ENCODE measurements at places on chromosomes 11 and 22. TPM values are rescaled to one million over a fixed set of nuclear protein-coding genes. Genes with fewer than 3 reads are reported as not detected.

DNA sequence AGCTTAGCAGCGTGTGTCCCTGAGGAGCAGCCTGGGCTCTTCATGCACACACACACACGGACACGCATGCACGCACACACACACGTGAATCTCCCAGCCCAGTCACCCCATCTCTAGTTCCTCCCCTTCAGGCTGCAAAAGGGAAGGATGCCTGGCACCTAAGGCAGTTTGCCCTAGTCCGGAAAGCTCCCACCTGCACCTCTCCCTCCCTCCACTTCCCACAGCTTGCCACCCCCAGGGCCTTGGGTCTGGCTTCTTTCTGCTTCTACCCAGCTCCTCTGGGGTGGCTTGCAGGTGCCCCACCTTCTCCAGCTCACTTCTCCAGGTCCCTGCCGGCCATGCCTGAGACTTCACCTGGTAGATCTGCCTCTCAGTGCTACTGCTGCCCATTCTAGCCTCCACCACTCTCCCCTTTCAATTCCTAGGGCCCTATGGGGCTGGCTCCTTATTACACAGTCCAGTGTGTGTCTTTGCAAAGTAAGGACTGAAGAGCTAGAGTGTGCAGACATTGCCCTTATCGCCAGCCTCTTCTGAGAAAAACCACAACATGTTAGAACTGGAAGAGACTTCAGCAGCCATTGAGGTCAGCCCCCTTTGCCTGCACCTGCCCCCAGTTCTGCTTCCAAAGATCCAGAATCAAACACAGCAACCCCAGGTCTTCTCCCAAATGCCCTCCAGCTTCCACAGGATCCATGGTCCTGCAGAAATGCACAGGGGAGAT, 33.5 kb upstream of the CHST1 start:
- H3K4me3 ChIP-seq = no peak overlapping the region
- H3K4me1 ChIP-seq = peaks cover 15% of the 10 kb centered on the region
- no peak for DNase-seq

- H3K36me3 ChIP-seq = peaks cover 6% of the 10 kb centered on the region
- no peaks in the 10 kb centered on the region for H3K27me3 ChIP-seq
These were observed 534 bp downstream of the RBFOX2 start for GRCh38 chr22:36027935-36028645.

DNA sequence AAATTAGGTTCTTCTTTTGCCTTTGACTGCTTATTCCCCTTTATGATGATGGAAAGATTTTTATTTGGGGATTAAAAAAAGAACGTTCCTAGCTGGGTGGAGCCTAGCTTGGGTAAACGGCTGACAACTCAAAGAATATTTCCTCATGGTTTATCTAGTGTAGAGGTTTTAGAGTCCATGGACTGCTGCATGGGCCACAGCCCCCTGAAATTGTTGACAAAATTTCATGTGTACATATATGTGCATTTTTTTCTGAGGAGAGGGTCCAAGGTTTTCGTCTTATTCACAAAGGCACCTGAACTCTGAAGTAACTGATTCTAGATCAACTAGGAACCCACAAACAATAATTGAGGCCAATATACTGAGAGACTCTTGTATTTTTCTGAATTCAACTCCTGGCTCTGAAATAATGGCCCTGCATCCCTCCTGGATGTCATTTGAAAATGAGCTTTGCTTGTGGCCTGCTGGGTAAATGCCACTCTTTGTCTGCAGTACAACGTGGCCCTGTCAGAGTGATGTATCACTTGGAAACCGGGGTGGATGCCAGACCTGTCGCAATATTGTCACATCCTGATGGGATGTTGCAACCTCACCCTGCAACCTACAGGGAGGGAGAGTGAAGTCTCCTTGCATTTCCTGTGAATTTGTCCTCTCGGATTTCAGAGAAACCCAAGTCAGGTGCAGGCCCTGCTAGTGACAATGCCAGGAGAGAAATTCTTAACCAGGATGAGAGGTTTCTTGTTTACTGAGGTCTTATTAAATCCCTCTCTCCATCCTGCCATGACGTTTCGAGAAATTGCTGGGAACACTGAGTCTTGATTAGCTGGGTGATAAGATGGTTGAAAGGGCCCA, 33.8 kb downstream of the EHF start:
- peaks cover 5% of the 10 kb centered on the region for H3K4me1 ChIP-seq
- peaks cover 8% of the 10 kb centered on the region for H3K27me3 ChIP-seq
- H3K4me3 ChIP-seq = no peak overlapping the region
- no peak overlapping the region for H3K27ac ChIP-seq
- no peaks in the 10 kb centered on the region for H3K36me3 ChIP-seq

DNA sequence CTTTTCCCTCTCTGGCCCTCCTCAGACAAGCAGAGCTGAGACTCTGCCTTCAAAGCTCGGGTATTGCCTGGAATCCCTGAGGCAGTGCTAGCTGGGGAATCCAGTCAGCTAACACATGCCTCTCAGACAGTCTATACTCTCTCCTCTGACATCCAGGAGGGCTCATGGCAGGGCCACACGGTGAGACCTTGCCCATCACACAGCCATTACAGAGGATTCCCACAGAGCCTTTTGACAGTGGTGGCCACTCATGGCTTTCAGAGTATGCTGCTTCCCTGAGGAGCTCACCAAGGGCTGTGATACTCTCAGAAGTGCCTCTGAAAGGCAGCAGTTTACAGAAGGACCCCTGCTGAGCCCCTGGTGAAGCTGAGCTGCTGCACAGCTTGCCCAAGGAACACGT, 165.3 kb downstream of the RRAS2 start:
- H3K4me3 ChIP-seq = no peak overlapping the region
- no peak for DNase-seq
- H3K4me1 ChIP-seq = peaks cover 4% of the 10 kb centered on the region
- H3K27me3 ChIP-seq = peaks cover 6% of the 10 kb centered on the region
- H3K36me3 ChIP-seq = no peaks in the 10 kb centered on the region

- peaks cover 49% of the 10 kb centered on the region for H3K27me3 ChIP-seq
- peaks cover 14% of the 10 kb centered on the region for H3K4me1 ChIP-seq
- H3K27ac ChIP-seq = no peak overlapping the region
- no peak for DNase-seq
- no peak overlapping the region for H3K4me3 ChIP-seq
These were observed 58.3 kb downstream of the SLC22A12 start for GRCh38 chr11:64649291-64649697.

DNA sequence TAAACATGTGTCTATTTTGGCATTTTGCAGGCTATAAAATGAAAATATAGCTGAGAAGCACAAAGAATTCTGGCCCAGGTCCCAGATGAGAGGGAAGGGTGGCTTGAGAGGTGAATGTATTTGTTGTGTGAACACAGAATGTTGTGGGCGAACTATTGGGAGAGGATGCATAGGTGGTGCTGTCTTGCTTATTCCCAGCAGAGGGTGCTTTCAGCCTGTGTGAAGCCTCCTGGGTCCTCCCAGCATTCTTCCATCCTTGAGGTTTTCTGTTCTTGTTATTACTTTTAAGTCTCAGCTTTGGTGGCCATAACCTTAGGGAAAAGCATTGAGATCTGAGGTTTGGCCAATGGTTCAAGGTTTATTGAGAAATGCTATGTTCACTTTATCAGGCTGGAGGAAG, 108.7 kb upstream of the SNX19 start:
- H3K27ac ChIP-seq = no peak overlapping the region
- no peaks in the 10 kb centered on the region for H3K36me3 ChIP-seq
- DNase-seq = no peak
- H3K4me1 ChIP-seq = peaks cover 2% of the 10 kb centered on the region

GRCh38 chr11:110293389-110293788, 3.0 kb downstream of the RDX start:
- no peak for DNase-seq
- peak overlapping the region; percentile 15 for H3K4me3 ChIP-seq
- H3K36me3 ChIP-seq = peaks cover 10% of the 10 kb centered on the region
- peaks cover 47% of the 10 kb centered on the region for H3K4me1 ChIP-seq

- no peak overlapping the region for H3K4me3 ChIP-seq
- H3K27me3 ChIP-seq = no peaks in the 10 kb centered on the region
- H3K27ac ChIP-seq = no peak overlapping the region
- peaks cover 13% of the 10 kb centered on the region for H3K4me1 ChIP-seq
These were observed 22.3 kb upstream of the SPON1 start for GRCh38 chr11:13939961-13940906.

Gene TSPAN18
- 51.3 TPM for total RNA-seq

Gene PANX3
- not detected for total RNA-seq

Gene UBQLNL
- 1.9 TPM for total RNA-seq

Gene BIK
- 9.9 TPM for total RNA-seq

DNA sequence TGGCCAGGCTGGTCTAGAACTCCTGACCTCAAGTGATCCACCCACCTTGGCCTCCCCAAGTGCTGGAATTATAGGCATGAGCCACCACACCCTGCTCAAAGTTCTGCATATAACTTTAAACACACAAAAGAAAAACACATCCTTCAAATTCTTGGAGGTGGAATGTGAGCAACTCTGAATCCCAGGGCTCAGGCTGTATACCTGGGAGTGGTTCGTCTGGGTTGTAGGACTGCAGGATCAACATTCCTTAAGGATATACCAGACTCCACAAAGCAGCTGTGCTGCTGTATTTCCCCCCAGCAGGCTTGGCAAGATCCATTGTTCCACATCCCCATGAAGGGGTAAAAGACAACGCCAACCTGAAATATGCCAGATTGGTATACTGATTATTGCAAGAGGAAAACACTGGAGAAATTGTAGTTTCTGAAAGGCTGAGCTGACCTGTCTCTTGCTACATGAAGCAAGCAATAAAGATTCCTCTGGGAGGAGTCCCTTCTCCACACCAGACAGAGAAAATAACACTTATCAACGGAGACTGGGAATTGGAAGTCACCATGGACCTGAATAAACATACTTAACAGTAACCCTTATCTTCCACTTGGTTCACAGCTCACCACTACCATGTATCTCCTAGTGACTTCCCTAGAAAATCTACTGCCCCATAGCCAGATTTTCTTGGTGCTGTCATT, 12.2 kb upstream of the RPS3 start:
- peaks cover 4% of the 10 kb centered on the region for H3K27me3 ChIP-seq
- peaks cover 11% of the 10 kb centered on the region for H3K4me1 ChIP-seq
- H3K27ac ChIP-seq = peak overlapping the region; percentile 88
- H3K36me3 ChIP-seq = no peaks in the 10 kb centered on the region
- H3K4me3 ChIP-seq = no peak overlapping the region

Gene PNPLA5
- total RNA-seq = not detected

Gene BATF2
- 1.5 TPM for total RNA-seq

Gene PIK3C2A
- 71.3 TPM for total RNA-seq

GRCh38 chr11:120172054-120172911, 34.4 kb upstream of the TRIM29 start:
- H3K27me3 ChIP-seq = peaks cover 75% of the 10 kb centered on the region
- peak; percentile 53 for DNase-seq
- no peak overlapping the region for H3K27ac ChIP-seq
- no peaks in the 10 kb centered on the region for H3K36me3 ChIP-seq
- no peak overlapping the region for H3K4me3 ChIP-seq
- H3K4me1 ChIP-seq = peaks cover 17% of the 10 kb centered on the region

Gene HOATZ
- total RNA-seq = not detected

DNA sequence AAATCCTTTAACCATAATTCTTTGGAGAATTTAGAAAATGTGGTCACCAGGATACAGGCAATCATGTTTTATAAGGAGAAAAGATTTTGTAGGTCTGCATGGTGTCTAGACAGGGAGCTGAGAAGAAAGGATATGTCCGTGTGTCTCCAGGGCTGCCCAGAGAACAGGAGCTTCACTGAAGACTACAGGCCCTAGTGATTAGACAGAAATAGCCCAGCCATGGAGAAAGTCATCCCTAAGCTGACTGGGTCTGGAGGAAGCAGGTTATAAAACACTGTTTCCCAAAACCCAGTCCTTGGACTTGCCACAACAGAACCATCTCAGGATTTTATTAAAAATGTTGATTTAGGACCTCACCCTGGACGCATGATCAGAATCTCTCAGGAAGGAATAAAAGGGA, 84.4 kb downstream of the GALNT18 start:
- no peak overlapping the region for H3K27ac ChIP-seq
- no peak overlapping the region for H3K4me3 ChIP-seq
- DNase-seq = no peak
- H3K27me3 ChIP-seq = no peaks in the 10 kb centered on the region
- no peaks in the 10 kb centered on the region for H3K36me3 ChIP-seq

Gene HEPACAM
- total RNA-seq = 0.07 TPM

DNA sequence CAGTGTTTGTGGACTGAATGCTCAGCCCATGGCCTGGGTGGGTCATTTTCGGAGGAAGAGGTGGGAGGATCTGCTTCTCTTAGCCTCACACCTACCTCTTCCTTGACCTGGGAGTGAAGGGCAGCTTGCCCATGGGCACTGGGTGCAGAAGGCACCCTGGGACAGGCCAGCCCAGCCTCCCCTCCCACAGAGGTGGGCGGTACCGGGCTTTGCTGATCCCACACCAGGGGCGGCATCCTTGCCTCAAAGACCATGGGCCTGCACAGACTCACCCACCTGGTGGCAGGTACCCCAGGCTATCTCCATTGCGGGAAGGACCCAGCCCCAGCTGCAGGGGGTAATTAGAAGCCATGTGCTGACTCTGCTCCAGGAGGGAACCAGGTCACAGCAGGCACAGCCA, 1.5 kb upstream of the PNPLA5 start:
- H3K4me1 ChIP-seq = no peaks in the 10 kb centered on the region
- H3K36me3 ChIP-seq = no peaks in the 10 kb centered on the region
- peaks cover 82% of the 10 kb centered on the region for H3K27me3 ChIP-seq
- no peak for DNase-seq

GRCh38 chr11:723120-723883, 17.3 kb downstream of the EPS8L2 start:
- H3K27ac ChIP-seq = peak overlapping the region; percentile 34
- peaks cover 31% of the 10 kb centered on the region for H3K27me3 ChIP-seq
- no peak for DNase-seq
- H3K36me3 ChIP-seq = peaks cover 12% of the 10 kb centered on the region

- no peaks in the 10 kb centered on the region for H3K27me3 ChIP-seq
- H3K36me3 ChIP-seq = peaks cover 13% of the 10 kb centered on the region
- DNase-seq = no peak
- no peak overlapping the region for H3K4me3 ChIP-seq
- H3K27ac ChIP-seq = no peak overlapping the region
These were observed 96.5 kb upstream of the APOA1 start for GRCh38 chr11:116933961-116934360.

DNA sequence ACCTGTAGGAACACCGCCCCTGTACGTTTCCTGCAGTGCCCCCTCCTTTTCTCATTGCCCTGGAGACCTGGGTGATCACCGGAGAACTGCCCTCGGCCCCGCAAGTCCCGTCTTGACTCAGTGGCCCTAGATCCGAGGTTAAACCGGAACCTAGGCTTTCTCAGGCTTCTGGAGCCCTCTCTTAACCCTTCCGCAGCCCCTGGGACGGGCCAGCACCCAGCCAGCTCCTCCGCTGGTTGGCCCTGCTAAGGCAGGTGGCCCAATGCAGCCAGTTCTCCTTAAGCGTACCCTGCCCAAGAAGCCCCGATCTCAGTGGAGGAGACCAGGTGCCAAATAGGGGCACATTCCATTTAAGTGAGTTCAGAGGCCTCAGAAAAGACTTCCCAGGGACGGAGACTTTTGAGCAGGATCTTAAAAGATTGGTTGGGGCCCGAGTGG, 776 bp downstream of the NLRX1 start:
- peaks cover 11% of the 10 kb centered on the region for H3K4me1 ChIP-seq
- H3K4me3 ChIP-seq = peak overlapping the region; percentile 82
- H3K27me3 ChIP-seq = no peaks in the 10 kb centered on the region
- H3K36me3 ChIP-seq = no peaks in the 10 kb centered on the region

Measured in mesothelial cell of epicardium (in vitro differentiated cells).